Forelimb muscle (tissue), 1 donor: ENCODE measurements at places on chromosomes 6 and 20.

- DNase-seq, result no peak
These were observed 109.2 kb upstream of the OGFRL1 start for GRCh38 chr6:71179249-71179885.

GRCh38 chr6:25973923-25974555 is 11.4 kb downstream of the TRIM38 start:
- DNase-seq, result no peak

DNA sequence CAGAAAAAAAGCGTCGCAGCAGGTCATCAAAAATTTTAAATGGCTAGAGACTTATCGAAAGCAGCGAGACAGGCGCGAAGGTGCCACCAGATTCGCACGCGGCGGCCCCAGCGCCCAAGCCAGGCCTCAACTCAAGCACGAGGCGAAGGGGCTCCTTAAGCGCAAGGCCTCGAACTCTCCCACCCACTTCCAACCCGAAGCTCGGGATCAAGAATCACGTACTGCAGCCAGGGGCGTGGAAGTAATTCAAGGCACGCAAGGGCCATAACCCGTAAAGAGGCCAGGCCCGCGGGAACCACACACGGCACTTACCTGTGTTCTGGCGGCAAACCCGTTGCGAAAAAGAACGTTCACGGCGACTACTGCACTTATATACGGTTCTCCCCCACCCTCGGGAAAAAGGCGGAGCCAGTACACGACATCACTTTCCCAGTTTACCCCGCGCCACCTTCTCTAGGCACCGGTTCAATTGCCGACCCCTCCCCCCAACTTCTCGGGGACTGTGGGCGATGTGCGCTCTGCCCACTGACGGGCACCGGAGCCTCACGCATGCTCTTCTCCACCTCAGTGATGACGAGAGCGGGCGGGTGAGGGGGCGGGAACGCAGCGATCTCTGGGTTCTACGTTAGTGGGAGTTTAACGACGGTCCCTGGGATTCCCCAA is at the start of gene EEF1A1:
Gene EEF1A1 (minus strand): TSS at position 345 of the 663 bp plus-strand sequence. CDS start 1,006 bp downstream, outside the sequence.
- DNase-seq, result peak; percentile 97

DNA sequence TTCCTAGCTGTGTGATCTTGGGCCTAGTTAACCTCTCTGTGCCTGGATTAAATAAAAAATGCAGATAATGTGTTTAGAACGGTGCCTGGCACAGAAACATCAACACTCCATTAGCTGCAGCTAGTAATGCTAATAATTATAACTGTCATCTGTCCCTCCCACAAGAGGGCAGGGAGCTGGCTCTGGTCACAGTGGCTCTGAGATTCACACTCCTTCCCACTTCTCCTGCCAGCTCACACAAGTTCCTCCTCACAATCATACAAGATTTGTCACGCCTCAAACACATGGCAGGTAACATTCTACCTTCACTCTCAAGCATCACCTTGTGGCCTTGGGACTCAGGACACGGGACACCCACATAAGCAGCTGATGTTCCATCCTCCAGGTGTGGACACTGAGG is 2.4 kb downstream of the ADA start:
- no peak for DNase-seq

DNA sequence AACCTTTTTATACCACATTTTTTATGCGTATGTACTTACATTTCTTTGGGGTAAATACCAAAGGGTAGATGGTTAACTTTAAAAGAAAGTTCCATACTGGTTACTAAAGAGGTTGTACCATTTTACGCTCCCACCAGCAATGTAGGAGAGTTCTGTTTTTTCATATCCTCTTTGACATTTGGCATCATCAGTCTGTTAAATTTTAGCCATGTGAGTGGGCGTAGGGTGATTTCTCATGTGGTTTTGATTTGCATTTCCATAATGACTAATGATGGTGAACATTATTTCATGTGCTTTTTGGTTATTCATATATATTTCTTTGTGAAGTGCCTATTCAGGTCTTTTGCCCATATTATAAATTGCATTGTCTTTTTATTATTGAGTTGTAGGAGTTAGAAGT is 194.2 kb downstream of the PRL start:
- DNase-seq, result no peak

- no peak for DNase-seq
These were observed 255.8 kb downstream of the QKI start for GRCh38 chr6:163670336-163670735.

DNA sequence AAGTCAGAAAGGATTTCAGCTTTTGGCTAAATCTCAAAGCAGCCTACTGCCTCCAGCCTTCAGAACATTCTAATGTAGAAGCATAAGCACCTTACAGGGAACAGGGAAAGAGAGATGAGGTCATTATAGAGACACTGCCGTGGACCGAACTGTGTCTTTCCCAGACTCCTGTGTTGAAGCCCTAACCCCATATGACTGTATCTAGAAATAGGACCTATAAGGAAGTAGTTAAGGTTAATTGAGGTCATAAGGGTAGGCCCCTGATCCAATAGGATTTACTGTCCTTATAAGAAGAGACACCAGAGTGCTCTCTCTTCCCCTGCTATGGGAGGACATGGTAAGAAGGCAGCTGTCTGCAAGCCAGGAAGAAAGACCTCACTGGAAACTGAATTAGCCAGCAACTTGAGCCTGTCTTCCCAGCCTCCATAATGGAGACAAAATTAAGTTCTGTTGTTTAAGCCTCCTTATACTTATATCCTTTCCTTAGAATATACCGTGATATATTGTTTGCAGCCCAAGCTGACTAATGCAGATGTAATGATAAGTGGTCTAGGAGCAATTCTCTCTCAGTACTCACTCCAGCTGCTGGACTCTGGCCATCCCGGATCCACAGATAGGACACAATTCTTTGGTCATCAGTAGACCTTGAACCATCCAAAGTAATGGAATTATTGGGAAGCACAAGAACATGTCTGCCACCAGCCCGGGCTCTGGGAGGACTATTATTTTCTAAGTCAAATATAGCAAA is 71.4 kb downstream of the ALDH5A1 start:
- no peak for DNase-seq

GRCh38 chr6:2916158-2916925 is 13.2 kb upstream of the SERPINB9 start:
- DNase-seq, result no peak

- DNase-seq, result no peak
These were observed 11.1 kb downstream of the SIGLEC1 start for GRCh38 chr20:3701061-3701998.

DNA sequence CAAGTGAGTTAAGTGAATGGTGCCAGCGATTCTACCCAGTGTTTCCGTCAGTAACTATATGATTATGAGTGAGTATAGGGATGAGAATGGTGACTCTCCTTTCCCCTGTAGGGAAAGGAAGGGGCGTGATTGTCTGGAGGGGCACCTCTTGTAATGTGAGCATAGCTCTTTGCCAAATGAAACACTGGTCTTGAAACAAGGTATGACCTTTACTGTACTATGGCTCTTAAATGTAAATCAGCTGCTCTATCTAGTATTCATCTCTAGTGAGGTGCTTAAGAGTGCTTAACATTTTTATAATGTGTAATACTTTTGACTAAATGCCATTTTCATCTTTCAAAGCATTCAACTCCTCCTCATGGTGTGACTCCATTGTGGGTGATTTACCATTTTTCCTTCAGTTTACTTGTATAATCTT is 11.0 kb downstream of the PANK2 start:
- DNase-seq, result no peak

DNA sequence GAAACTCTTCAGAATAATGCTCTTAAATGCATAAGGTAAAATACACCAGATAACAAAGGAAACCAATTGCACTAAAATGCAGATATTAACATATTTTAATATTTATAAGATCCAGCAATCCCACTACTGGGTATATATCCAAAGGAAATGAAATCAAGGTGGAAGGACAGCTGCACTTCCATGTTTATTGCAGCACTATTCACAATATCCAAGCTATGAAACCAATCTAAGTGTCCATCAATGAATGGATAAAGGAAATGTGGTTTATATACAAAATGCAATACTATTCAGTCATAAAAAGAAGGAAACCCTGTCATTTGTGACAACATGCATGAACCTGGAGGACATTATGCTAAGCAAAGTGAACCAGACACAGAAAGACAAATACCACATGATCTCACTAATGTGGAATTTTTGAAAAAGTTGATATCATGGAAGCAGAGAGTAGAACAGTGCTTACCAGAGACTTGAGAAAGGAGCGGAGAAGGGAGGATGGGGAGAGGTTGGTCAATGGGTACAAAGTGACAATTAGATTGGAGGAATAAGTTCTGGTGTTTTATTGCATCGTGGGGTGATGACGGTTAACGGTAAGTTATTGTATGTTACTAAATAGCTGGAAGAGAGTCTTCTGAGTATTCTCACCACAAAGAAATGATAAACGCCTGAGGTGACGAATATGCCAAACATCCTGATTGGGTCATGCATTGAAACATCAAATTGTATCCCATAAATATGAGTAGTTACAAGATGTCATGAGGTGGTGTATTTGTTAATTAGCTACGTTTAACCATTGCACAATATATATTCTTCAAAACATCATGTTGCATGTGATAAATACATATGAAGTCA is 37.9 kb upstream of the RNF24 start:
- DNase-seq, result no peak

- DNase-seq, result no peak
These were observed 615.5 kb upstream of the AGPAT4 start for GRCh38 chr6:161889324-161889723.

GRCh38 chr6:43492673-43493072 is 15.3 kb downstream of the TJAP1 start:
- DNase-seq, result no peak

GRCh38 chr6:134621858-134622257 is 303.9 kb upstream of the SGK1 start:
- DNase-seq, result no peak

DNA sequence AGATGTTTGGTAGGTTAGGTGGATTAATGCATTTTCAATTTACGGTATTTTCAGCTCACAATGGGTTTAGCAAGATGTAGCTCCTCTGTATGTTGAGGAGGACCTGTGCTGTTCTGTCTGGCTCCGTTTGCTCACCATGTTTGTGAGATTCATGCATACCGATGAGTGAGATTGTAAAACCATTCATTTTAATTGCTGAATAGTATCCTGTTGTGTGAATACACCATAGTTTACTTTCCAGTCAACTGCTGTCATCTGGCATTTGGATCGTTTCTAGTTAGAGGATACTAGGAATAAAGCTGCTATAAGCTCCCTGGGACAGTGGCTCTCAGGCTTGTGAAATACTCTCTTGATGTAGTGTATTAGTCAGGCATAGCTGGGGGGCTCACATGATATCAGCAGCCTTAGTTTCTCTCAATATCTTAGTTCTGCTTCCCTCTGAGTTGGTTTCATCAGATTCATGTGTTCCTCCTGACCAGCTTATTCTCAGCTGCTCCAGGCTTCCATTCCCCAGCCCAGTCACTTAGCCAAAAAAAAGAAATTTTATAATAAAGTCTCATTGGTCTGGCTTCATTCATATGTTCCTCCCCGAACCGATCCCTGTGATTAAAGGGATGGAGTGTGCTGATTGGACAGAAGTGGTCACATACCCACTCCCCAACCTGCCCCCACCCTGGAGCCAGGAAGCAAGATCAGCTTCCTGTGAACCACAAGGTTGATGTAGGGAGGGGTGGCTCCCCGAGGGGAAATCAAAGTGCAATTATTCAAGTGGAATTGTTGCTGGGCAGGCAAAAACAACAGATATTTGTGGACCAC is 10.9 kb upstream of the B4GALT5 start:
- DNase-seq, result peak; percentile 29

DNA sequence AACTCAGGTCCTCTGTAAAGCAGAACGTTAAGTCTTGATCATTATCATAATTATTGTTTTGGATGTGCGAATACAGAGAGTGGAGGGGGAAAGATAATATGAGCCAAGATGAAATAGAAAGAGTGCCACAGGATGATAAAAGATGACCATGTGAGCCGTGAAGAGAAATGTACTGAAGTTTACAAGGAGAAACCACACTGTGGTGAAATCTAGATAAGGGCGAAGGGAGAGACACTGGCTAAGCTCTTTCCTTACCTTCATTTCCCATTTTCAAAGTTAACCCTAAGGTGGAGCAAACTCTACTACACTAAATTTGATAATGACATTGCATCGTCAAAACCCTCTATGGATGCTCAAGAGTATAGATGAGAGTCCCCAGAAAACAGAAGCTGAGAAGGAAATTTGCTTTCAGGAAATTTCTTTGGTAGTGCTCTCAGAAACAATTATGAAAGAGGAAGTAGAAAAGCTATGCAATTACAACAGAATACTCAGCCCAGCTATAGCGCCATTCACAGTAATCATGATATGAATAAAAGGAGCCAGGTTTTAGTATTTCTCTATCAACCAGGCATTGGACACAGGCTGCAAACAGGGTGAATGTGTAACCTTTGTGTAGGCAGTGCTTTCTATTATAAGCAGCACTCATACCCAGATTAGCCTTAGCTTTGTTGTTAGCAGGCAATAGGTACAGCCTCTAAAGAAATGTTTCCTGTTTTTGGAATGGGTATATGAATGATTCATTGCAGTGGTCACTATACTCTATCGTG is 1080.7 kb downstream of the GRIK2 start:
- no peak for DNase-seq

DNA sequence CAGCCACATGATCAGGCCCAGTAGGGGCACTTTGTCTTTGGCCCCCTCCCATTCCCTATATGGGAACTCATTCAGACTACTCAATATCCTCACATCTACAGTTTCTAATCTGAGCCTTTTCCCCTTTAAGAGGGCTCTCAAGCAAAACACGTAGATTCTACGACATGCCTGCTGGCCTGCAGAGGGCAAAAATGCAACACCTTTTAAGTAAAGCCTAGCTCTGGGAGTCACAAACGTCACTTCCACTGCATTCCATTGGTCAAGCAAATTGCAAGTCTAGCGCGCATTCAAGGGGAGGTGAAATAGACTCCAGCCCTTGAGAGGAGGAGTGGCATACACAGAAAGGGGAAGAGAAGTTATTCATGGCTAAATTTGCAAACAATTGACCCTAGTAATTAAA is 70.6 kb downstream of the CDC40 start:
- no peak for DNase-seq

DNA sequence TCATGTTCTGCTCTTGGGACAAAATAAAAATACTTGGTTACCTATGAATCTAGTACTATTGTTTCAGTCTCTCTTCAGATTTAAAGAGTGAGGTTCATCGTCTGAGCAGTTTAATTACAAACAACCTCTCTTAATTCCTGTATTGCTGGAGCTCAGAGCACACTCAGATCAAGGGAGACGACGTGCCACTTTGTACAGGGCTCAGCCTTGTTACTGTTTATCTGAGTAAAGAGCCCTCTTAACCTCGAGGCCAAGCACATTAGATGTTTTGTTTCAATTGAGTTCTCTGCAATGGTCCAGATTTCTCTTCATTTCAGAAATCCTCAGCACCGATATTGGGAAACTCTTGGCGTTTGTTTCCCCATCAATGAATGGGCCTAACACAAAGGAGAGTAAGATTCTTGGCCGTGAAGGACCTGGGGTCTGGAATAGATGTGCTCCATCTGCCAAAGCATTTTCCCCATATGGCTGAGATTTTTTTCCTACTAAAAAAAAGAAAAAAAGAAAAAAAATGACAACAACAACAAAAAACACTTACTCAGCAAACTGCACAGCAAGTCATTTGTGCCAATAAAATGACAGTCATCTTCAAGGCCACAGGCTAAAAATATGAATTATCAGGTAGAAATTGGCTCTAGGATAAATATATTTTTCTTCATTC is 82.6 kb upstream of the CCN6 start:
- no peak for DNase-seq

GRCh38 chr6:85389151-85389797 is 60.6 kb upstream of the NT5E start:
- no peak for DNase-seq

GRCh38 chr20:58246346-58246745 is 17.9 kb upstream of the ANKRD60 start:
- no peak for DNase-seq
